ENCODE measurements at places on chromosomes 3 and 15. TPM values are rescaled to one million over a fixed set of nuclear protein-coding genes. Genes with fewer than 3 reads are reported as not detected.

Gene SLC24A5
- total RNA-seq, result not detected

Gene SCG3
- total RNA-seq, result not detected

Gene NR2E3
- total RNA-seq, result not detected

Gene CNTN3
- not detected for total RNA-seq

Gene ACOX2
- total RNA-seq, result not detected

Gene CLEC3B
- 0.33 TPM for total RNA-seq

Gene SLC28A2
- not detected for total RNA-seq

Gene SLC9C1
- total RNA-seq, result not detected

Gene AHSG
- total RNA-seq, result not detected

Gene ACVR2B
- total RNA-seq, result 5.8 TPM

Gene GOLGA6L10
- total RNA-seq, result 1.3 TPM

Gene TRAT1
- total RNA-seq, result 225 TPM

Gene PAQR5
- not detected for total RNA-seq

Gene BSN
- 0.03 TPM for total RNA-seq

Gene CLDN11
- not detected for total RNA-seq

Gene KNL1
- 44.1 TPM for total RNA-seq

Gene C3orf70
- total RNA-seq, result not detected

Gene CFAP100
- not detected for total RNA-seq

Gene PLSCR4
- total RNA-seq, result not detected

Gene GOLGA8O
- 3.3 TPM for total RNA-seq

Gene GMNC
- not detected for total RNA-seq

Gene MNS1
- not detected for total RNA-seq

Gene DNAJA4
- 24.2 TPM for total RNA-seq

Gene MASP1
- not detected for total RNA-seq

Gene ZKSCAN7
- 0.77 TPM for total RNA-seq

Gene NUP210
- 171 TPM for total RNA-seq

Gene SPSB4
- not detected for total RNA-seq

Gene SCN11A
- total RNA-seq, result 0.03 TPM

Gene CPNE9
- not detected for total RNA-seq

Gene LINGO1
- total RNA-seq, result not detected

Gene DCLK3
- total RNA-seq, result not detected

Gene C3orf80
- total RNA-seq, result not detected

Gene EOGT
- total RNA-seq, result 12.1 TPM

Data from activated naive CD4-positive, alpha-beta T cell treated with anti-CD3 and anti-CD28 coated beads, Interleukin-2, amount 10 ng/mL, durations not matched to agents 5 hours and 36 hours (primary cell).